GM23338 (cell line): ENCODE measurements at places on chromosomes 1 and 21. TPM values are rescaled to one million over a fixed set of nuclear protein-coding genes. Genes with fewer than 3 reads are reported as not detected.

DNA sequence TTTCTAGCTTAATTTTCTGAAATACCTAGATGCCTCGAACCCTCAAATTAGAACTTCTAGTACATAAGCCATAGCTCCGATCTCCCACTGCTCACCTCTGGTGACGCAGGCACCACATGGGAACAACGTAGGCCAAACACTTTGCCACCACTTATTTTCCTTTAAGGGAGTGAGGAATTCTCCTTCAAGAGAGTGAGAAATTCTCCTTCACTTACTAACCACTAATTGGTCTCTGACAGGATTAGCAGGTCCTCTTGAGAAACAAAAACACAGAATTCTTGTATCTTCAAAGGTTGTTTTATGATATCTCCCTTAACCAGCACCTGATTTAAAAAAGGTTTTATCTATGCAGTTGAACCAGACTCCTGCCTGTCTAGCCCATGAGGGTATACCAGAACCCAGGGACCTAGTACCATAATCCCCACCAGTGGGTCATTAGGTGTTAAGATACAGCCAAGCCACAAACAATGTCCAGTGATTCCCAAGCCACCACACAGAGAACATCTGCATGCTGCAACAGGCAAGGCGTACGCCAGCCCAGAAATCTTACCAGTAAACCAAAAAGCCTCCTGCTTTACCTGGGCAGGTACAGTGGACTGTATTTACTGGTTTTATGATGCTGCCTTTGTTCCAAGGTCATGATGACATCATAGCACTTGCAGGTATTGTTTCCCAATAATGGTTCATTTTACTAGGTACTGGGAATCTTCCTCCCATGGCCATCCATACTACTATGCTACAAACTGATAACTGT lies 20.3 kb upstream of the CXADR start:
- H3K4me1 ChIP-seq = no peaks in the 10 kb centered on the region
- no peaks in the 10 kb centered on the region for H3K27me3 ChIP-seq
- H3K4me3 ChIP-seq = no peak overlapping the region
- no peak for DNase-seq

DNA sequence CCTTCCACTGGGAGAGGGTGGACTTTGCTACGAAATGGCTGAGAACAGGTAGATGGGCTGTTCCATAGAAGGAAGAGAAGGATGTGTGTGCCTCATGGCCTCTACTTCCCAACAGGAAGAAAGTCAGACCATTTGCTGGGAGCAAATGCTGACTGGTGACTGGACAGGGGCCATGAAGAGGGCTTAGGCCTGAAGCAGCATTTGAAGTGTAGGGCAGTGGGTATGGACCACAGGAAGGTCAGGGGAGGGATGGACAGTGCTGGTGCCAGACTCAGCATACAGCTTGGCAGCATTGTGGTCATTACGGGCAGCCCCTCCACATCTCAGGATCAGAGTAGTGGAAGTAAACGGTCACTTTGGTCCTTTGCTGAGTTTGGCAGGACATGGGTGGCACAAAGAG lies 275.7 kb downstream of the MATN1 start:
- no peaks in the 10 kb centered on the region for H3K4me1 ChIP-seq
- no peak overlapping the region for H3K4me3 ChIP-seq
- no peak for DNase-seq
- H3K27me3 ChIP-seq = no peaks in the 10 kb centered on the region

Gene ZNF691
- polyA plus RNA-seq = 21.3 and 22.0 TPM in 2 replicates

Gene PLA2G2A
- polyA plus RNA-seq = 0.55 and 1.3 TPM in 2 replicates

Gene OR2L13
- not detected in 2 replicates for polyA plus RNA-seq

Gene KCNA3
- 0.32 TPM in 1 of 2 replicates, not detected in the other for polyA plus RNA-seq

- no peaks in the 10 kb centered on the region for H3K36me3 ChIP-seq
- H3K27me3 ChIP-seq = no peaks in the 10 kb centered on the region
- no peaks in the 10 kb centered on the region for H3K4me1 ChIP-seq
- H3K4me3 ChIP-seq = no peak overlapping the region
- H3K27ac ChIP-seq = no peak overlapping the region
- no peak for DNase-seq
Measured at GRCh38 chr1:29624320-29625083, 388.2 kb downstream of the PTPRU start.

- no peak overlapping the region for H3K4me3 ChIP-seq
- H3K4me1 ChIP-seq = no peaks in the 10 kb centered on the region
- H3K36me3 ChIP-seq = no peaks in the 10 kb centered on the region
- H3K27me3 ChIP-seq = no peaks in the 10 kb centered on the region
- no peak overlapping the region for H3K27ac ChIP-seq
Measured at GRCh38 chr1:83815330-83815729, 183.6 kb downstream of the TTLL7 start.

GRCh38 chr1:106677721-106678120 lies 378.8 kb upstream of the PRMT6 start:
- H3K4me1 ChIP-seq = peaks cover 4% of the 10 kb centered on the region; the same call in 1 of the 2 replicates
- H3K4me3 ChIP-seq = no peak overlapping the region
- no peaks in the 10 kb centered on the region for H3K27me3 ChIP-seq
- H3K27ac ChIP-seq = no peak overlapping the region
- no peaks in the 10 kb centered on the region for H3K36me3 ChIP-seq

Gene IVL
- polyA plus RNA-seq = not detected in 2 replicates

- H3K4me1 ChIP-seq = no peaks in the 10 kb centered on the region
- H3K4me3 ChIP-seq = no peak overlapping the region
- no peak for DNase-seq
- H3K36me3 ChIP-seq = 0 out of 2 replicates have a peak, but pooled peaks cover 5% of the 10 kb centered on the region
Measured at GRCh38 chr21:40438616-40439015, 408.3 kb downstream of the DSCAM start.

GRCh38 chr1:112790920-112791722 lies 76.0 kb upstream of the PPM1J start:
- H3K27ac ChIP-seq = no peak overlapping the region
- no peaks in the 10 kb centered on the region for H3K36me3 ChIP-seq
- no peak overlapping the region for H3K4me3 ChIP-seq
- H3K4me1 ChIP-seq = peaks cover 36% of the 10 kb centered on the region
- peaks cover 20% of the 10 kb centered on the region for H3K27me3 ChIP-seq

- H3K4me3 ChIP-seq = no peak overlapping the region
- no peak for DNase-seq
- peaks cover 10% of the 10 kb centered on the region for H3K4me1 ChIP-seq
- no peak overlapping the region for H3K27ac ChIP-seq
Measured at GRCh38 chr1:154808909-154809262, 61.2 kb downstream of the KCNN3 start.

- no peak overlapping the region for H3K27ac ChIP-seq
- H3K4me1 ChIP-seq = no peaks in the 10 kb centered on the region
- DNase-seq = no peak
- H3K4me3 ChIP-seq = no peak overlapping the region
- H3K27me3 ChIP-seq = no peaks in the 10 kb centered on the region
- H3K36me3 ChIP-seq = no peaks in the 10 kb centered on the region
Measured at GRCh38 chr1:56033321-56034037, 545.9 kb downstream of the PLPP3 start.

DNA sequence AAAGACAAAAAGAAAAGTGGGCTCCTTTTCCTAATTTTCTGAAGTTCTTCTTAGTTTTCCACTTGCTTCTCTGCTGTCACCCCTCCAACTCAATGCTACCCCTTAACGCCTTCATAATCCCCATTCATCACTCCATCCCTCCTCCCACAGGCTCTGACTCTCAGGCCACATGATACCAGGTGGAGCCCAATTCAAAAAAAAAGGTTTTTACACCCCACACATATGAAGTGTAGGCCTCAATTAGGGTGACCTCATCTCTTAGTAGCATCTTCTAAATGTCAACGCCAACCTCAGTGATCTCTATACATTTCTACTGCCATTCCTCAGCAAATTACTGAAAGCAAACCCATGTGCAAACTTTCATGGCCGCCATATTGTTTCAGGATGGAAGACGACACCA lies 6.4 kb downstream of the SSBP3 start:
- DNase-seq = no peak
- H3K27me3 ChIP-seq = no peaks in the 10 kb centered on the region
- H3K36me3 ChIP-seq = peaks cover 46% of the 10 kb centered on the region
- no peak overlapping the region for H3K4me3 ChIP-seq
- peaks cover 40% of the 10 kb centered on the region for H3K4me1 ChIP-seq
- H3K27ac ChIP-seq = no peak overlapping the region

DNA sequence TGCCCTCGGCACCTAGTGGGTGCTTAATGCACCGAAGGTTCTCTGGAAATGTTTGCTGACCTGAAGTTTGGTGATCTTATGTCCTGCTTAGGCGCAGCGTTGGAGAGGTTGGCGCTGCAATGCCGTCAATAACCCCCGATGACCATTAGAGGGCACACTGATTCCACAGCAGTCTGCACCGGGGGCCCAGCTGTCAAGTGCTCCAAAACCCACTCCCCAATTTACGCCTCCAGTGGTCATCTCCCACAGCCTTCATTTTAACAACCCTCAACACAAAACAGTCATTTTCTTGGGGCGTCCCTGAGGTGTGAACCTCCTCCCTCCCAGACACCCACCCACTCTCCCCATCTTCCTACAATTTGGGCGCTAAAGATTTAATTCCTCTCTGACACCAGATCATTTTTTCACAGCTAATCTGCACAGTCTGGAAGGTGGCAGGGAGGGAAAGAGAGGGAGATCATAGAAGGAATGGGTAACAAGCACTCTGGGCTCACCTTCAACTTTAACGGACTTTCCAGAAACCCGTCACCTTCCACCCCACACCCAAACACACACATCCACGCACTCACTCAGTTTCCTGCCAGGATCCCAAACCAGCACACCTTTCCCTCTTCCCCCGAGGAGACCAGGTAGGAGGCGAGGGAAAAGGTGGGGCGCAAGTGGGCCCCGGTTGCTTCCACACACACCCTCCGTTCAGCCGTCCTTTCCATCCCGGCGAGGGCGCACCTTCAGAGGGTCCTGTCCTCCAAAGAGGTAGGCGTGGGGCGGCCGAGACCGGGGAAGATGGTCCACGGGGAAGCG lies 570 bp upstream of the NPR1 start:
- peaks cover 6% of the 10 kb centered on the region for H3K4me1 ChIP-seq
- H3K36me3 ChIP-seq = no peaks in the 10 kb centered on the region
- H3K4me3 ChIP-seq = peak overlapping the region; percentile 85
- no peak overlapping the region for H3K27ac ChIP-seq

- no peaks in the 10 kb centered on the region for H3K27me3 ChIP-seq
- DNase-seq = no peak
- H3K4me1 ChIP-seq = no peaks in the 10 kb centered on the region
- no peak overlapping the region for H3K4me3 ChIP-seq
- no peaks in the 10 kb centered on the region for H3K36me3 ChIP-seq
- H3K27ac ChIP-seq = no peak overlapping the region
Measured at GRCh38 chr1:34290831-34291230, 114.1 kb downstream of the C1orf94 start.

- H3K27ac ChIP-seq = peak overlapping the region; percentile 100
- peaks cover 7% of the 10 kb centered on the region; the same call in 1 of the 2 replicates for H3K36me3 ChIP-seq
- peak; percentile 95 for DNase-seq
- H3K27me3 ChIP-seq = no peaks in the 10 kb centered on the region
- peaks cover 20% of the 10 kb centered on the region for H3K4me1 ChIP-seq
Measured at GRCh38 chr1:26408604-26409003, 2.0 kb upstream of the LIN28A start.

GRCh38 chr1:170326186-170326585 lies 180.4 kb downstream of the NTMT2 start:
- no peaks in the 10 kb centered on the region for H3K27me3 ChIP-seq
- H3K4me1 ChIP-seq = no peaks in the 10 kb centered on the region
- no peak overlapping the region for H3K27ac ChIP-seq
- DNase-seq = no peak

DNA sequence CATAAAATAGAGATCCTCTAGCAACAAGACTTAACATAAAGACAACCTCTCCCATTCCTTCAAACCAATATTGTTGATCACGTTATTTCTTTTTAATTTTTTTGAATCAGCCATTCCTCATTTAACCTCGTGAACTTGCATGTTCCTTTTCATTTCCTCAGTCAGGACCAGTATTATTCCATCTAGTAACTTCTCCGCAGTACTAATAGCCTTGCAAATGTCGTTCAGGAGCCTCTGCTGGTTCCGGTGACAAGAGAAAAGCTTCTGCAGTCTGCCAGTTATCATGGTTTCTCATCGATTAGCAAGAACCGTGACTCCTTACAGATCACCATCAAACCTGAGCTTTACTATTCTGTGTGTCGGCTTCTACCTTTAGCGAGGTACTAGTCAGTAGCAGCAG lies 3.0 kb downstream of the APP start:
- peak overlapping the region; percentile 88 for H3K4me3 ChIP-seq
- no peaks in the 10 kb centered on the region for H3K36me3 ChIP-seq
- 0 out of 2 replicates have a peak, but pooled peaks cover 4% of the 10 kb centered on the region for H3K27me3 ChIP-seq
- DNase-seq = peak; percentile 29

Gene ACTL8
- polyA plus RNA-seq = 0.56 and 0.71 TPM in 2 replicates

GRCh38 chr1:25700144-25700523 lies 83.5 kb downstream of the MAN1C1 start:
- no peak for DNase-seq
- H3K27ac ChIP-seq = 0 out of 2 replicates have a peak overlapping the region, but pooled peaks have one; percentile 59
- no peaks in the 10 kb centered on the region for H3K27me3 ChIP-seq
- H3K4me1 ChIP-seq = peaks cover 50% of the 10 kb centered on the region

GRCh38 chr21:38181096-38181495 lies 75.7 kb upstream of the KCNJ15 start:
- H3K4me3 ChIP-seq = no peak overlapping the region
- no peaks in the 10 kb centered on the region for H3K4me1 ChIP-seq
- DNase-seq = no peak
- H3K27me3 ChIP-seq = no peaks in the 10 kb centered on the region

DNA sequence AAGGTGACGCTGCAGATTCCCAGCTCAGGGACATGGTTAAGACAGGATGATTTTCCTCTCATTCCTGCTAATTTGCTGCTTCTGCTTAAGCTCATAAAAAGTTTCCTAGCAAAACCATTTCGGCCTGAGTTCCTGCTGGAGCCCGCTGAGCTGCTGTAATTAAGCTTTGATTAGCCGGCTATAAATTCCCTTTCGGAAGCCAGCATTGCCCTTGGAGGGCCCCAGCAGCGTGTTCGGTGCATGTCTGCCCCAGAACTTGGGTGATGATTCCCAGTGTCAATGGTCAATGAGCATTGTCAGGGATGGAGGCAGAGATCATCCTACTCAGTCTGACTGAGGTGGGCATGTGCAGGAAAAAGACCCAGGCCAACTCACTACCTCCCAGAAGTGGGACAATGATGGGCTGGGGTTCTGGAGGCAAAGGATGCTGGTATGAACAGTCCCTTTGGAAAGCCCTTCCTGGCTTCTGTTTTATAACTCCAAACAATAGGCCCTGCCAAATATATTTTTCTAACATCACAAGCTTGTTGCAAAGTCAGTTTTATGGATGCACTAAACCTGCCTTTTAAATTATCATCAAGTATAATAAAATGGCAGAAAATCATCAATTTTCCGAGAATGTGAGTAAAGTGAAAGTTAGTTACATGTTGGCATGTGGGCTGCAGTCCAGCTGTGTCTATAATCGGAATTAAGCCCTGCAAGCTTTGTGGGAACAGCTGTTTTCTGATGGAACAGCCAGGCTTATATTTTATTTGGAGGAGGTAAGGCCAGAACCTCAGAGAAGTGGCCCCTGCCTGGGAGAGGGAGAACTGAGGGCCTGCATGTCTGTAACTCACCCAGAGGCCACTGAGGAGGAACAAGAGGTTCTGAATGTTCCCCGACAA lies 257.1 kb downstream of the GRIK3 start:
- H3K27ac ChIP-seq = no peak overlapping the region
- no peaks in the 10 kb centered on the region for H3K36me3 ChIP-seq
- DNase-seq = no peak
- H3K4me1 ChIP-seq = peaks cover 7% of the 10 kb centered on the region
- no peak overlapping the region for H3K4me3 ChIP-seq
- H3K27me3 ChIP-seq = no peaks in the 10 kb centered on the region

GRCh38 chr1:240797050-240797449 lies 185.1 kb upstream of the GREM2 start:
- no peaks in the 10 kb centered on the region for H3K4me1 ChIP-seq
- no peak overlapping the region for H3K27ac ChIP-seq
- no peaks in the 10 kb centered on the region for H3K27me3 ChIP-seq
- no peaks in the 10 kb centered on the region for H3K36me3 ChIP-seq
- no peak for DNase-seq

Gene NCF2
- polyA plus RNA-seq = 0.45 TPM in 1 of 2 replicates, not detected in the other
